IPS DF 19.7 (cell line): ENCODE measurements at places on chromosomes 13 and 19.

GRCh38 chr13:38530492-38530891, 156.4 kb upstream of the FREM2 start:
- DNase-seq = no peak

GRCh38 chr19:32336259-32337083, 8.9 kb upstream of the ZNF507 start:
- no peak for DNase-seq

GRCh38 chr13:96646515-96647211, 347.6 kb downstream of the OXGR1 start:
- no peak for DNase-seq

- DNase-seq = no peak
Measured at GRCh38 chr19:13149628-13150186, 468 bp downstream of the STX10 start.

DNA sequence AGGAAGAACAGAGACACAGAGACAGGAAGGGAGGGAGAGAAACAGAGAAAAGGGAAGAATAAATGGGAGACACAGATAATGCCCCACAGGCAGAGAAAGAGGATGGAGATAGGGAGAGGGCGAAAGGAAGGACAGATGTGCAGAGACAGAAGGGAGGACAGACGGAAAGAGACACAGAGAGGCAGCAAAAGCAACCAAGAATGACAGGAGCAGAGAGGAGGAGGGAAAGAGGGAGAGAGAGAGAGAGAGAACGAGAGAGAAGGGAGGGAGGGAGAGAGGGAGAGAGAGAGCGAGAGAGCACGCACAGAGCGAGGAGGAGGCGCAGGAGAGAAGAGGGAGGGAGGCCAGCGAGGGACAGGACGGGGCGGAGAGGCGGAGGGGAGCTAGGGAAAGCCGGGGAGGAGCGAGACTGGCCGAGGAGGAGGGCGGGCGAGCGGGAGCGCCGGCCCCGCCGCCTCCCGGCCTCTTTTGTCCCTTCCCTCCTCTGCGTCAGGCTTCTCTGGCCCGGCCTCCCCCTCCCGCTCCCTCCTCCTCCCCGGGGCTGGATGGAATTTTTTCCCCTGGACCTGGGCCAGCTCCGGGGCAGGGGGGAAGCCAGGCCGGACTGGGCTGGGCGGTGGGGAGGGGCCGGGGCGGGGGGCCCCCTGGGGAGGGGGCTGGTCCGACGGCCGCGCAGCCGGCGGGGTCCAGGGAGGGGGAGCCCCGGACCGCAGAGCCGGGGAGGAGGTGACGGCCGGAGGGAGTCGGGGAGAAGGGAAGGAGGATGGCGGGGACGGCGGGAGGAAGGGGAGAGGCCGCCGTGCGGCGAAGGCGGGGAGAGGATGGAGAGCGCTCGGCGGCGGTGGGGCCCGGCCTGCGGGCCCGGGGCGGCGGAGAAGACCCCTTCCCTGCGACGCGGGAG, 4.2 kb upstream of the SPACA6 start:
- no peak for DNase-seq

DNA sequence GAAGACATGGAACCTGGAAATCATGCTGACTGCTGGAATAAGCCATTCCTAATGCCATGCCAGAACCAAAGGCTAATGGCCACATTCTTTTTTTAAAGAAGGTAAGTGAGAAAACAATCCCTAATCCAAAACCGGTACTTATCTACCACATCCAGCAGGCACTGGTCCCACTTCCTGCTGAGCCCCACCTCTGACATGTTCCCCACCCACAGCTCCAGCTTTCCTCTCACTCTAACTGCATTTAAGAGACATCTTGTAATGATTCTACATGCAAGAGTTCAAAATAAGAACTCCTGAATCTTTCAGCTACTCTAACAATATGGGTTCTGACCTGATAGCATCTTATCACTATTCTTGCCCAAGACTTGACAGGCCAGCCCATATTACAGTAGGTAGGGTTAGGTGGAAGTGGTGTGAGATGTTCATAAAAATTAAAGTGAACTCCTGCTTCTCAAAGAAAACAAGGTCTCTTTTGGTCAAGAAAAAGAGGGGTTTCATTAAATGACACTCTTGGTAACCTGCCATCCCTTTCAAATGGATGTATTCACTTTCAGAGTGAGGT, 41.9 kb downstream of the N4BP2L2 start:
- DNase-seq = no peak

DNA sequence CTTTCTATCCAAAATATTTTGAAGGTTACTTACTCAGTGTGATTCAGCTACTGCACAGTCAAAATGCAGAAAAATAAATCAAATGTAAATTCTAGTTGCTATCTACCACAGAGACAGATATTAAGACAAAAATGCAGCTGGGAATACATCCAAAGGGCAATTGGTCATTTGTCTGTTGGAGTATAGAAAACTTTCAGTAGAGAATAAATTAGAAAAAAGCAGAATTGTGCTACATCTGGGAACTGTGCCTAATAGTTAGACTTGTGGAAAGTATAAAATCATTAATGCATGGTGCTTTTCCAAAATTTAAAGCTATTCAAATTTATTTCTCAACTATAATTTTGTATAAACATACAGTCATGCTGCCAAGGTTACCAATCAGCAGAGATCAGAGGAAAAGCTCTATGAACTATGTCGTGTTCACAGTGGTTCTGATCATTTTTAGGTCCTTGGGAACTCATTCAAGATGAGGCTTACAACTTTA, 1635.8 kb downstream of the PCDH9 start:
- DNase-seq = no peak

DNA sequence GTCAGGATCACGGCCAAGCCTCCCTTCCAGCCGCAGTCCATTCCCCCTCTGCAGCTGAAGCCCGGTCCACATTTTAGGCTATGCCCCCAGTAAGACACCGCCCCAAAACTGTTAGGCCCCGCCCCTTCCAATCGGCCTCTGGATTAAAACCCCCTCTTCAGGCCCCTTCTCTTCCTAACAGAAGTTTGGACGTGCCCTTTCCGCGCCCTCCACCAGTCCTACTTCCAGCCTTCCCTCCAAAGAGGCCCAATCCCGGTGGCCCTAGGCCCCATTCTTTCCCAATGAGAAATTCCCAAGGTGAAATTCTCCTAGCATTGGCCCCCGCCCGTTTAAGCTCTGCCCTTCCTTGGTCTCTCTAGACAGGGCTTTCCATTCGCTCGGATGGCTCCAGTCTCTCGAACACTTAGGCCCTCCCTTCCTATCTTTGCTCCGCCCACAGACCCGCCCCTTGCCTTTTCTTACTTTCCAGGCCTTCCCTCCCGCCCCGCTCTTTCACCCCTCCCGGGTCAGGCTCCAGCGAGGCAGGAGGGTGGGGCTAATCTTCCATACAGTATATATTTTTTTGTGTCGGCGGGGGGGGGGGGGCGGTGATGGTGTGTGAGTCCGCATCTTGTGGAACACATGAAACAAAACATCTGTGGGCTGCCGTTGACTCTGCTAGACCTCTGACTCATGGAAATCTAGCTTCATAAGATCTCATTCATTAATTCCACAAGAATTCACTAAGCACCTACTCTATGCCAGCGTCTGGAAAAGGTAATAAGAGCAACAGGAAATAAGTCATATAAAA, 13.6 kb downstream of the LTBP4 start:
- no peak for DNase-seq

GRCh38 chr19:1455336-1456120, 5.6 kb downstream of the APC2 start:
- no peak for DNase-seq

GRCh38 chr19:3087769-3088168, 6.4 kb upstream of the GNA11 start:
- no peak for DNase-seq

DNA sequence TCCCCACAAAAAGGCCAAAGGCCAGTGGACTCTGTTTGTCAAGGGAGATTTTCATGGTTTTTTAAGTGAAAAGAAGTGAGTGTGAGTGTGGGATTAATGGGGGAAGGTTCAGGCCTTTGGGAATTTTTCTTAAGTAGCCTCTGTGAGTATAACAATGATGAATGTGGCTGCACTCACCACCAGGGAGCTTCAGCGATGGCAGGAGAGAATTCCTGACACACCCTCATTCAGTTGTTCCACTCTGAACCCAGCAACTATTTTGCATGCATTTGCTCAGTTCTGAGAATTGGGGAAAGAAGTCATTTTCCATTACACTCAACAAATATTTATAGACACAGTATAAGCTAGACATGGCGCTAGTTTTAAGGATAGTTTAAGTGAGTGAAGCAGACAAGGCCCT, 117.9 kb downstream of the CCNA1 start:
- no peak for DNase-seq

DNA sequence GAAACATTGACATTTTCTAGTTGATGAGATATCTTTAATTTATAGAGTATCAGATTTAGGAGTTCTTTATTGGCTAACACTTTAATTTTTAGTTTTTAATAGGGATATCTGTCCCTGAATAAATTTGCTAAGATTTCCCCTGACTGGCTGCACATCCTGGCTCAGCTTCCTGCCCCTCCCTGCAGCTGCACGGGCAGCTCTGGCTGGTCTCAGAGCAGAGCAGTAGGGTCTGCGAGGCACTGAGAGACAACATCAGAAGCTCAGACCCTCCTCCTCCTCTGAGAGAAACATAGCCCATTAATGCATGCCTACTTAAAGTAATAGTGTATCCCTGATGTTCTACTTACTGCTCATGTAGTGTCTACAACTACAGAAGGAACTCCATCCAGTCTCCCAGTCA, 139.2 kb downstream of the TNFSF13B start:
- no peak for DNase-seq

DNA sequence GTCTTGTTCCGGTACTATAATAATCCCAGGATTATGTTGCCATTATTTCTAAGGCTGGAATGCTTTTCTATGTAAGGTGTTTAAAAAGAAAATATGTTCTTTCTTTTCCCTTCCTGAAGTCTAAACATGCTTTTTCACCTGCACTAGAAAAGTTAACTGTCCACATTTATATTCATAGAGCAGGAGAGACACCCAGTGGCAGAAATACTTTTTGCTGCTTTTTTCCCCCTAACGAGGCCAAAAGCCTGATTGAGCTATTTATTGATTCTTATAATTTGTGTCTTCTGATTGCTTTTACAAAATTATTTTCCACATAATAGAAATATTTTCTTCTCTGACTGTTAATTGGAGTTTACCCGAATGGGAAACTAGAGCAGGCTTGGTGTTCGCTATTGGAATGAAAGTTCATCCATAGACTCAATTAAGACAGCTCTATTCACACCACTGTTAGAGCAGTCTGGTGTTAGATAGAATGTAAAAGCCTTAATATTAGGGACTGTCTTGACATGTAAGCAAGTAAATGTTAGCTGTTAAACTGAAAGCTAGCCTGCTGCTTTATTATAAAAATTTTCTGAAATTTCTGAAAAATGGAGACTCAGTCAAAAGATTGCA, 15.8 kb downstream of the GPR180 start:
- DNase-seq = no peak

DNA sequence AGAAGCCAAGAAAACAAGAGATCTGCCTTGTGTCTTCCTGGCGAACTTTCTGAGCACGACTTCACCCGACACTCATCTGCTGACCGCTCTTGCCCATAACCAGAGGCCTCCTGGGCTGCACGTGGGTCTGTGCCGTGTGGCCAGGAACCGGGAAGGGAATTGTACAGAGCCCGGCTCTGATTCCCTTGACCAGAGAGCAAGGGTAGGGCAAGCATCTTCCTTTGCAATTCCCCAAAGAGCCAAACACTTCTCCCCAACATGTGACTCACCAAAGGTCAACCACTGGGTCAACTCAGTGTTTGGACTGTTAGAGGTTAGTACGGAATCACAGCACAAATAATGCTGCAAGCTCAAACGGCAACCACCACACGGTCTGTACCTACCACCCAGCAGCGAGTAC, 48.9 kb downstream of the KLF2 start:
- DNase-seq = no peak

DNA sequence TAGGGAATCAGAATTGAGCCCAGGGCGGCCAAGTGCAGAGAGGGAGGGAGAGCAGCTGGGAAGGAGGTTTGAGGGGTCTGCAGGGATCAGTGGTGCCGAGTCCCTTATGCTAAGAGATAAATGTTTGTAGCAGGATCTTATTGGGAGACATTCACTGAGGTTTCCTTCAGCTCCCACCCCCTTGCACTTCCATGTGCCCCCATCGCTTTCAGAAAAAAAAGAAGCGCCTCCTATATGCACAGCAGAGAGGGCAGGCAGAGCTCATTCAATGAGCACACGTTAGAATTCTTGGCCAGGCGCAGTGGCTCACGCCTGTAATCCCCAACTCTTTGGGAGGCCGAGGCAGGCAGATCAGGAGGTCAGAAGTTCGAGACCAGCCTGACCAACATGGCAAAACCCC, 28.0 kb downstream of the CYP4F2 start:
- DNase-seq = no peak

DNA sequence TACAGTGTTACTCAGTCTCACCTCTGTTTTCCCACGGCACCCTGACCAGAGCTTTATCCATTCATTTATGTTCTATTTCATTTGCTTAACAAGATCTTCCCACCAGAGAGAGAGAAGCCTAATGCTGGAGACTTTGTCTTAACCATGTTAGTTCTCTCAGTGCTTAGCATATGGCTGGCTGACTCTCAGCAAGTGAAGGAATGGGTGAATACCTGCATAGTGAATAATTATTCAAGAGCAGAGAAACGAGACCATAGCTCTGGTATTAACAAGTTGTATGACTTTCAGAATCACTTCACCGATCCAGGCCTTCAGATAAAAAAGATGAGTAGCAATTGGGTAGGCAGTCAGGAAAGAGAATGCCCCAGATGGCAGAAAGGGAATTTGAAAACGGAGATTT, 686.3 kb downstream of the LIG4 start:
- DNase-seq = no peak

GRCh38 chr13:104759069-104759468, 1692.9 kb upstream of the SLC10A2 start:
- no peak for DNase-seq

- no peak for DNase-seq
Measured at GRCh38 chr19:5615756-5616327, 6.7 kb downstream of the SAFB2 start.

DNA sequence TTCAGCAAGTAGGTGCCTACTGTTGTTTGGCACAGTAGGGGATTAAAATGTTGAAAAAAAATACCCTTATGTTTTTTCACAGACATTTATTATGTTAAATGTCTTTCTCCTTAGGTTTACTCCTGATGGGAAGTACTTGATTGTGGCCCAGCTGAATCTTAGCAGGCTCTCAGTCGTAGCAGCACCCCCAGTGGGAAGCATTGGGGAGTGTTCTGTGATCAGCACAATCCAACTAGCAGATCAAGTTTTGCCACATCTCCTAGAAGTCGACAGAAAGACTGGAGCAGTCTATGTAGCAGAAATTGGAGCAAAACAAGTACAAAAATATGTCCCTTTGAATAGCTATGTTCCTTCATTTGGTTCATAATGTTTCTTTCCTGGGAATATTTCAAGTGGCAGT, 9.3 kb downstream of the NHLRC3 start:
- no peak for DNase-seq

GRCh38 chr19:1672038-1672768, 19.8 kb upstream of the TCF3 start:
- no peak for DNase-seq
